ENCODE measurements at places on chromosomes 2 and 18. TPM values are rescaled to one million over a fixed set of nuclear protein-coding genes. Genes with fewer than 3 reads are reported as not detected.

Gene APCDD1
- total RNA-seq: not detected

Gene DLGAP1
- not detected for total RNA-seq

Gene NAT8
- not detected for total RNA-seq

Gene ZNF2
- 2.6 TPM for total RNA-seq

Gene GALNT14
- 1.5 TPM for total RNA-seq

Gene PMAIP1
- total RNA-seq: 141 TPM

Gene EFHD1
- 2.0 TPM for total RNA-seq

Gene ZAP70
- 167 TPM for total RNA-seq

Gene AP1S3
- 10.7 TPM for total RNA-seq

Gene TUBA3E
- not detected for total RNA-seq

- H3K4me3 ChIP-seq: no peak overlapping the region
- no peaks in the 10 kb centered on the region for H3K36me3 ChIP-seq
- H3K4me1 ChIP-seq: peaks cover 14% of the 10 kb centered on the region
- no peaks in the 10 kb centered on the region for H3K27me3 ChIP-seq
- no peak overlapping the region for H3K27ac ChIP-seq
Observed at GRCh38 chr2:28325567-28326468, 66.8 kb upstream of the FOSL2 start.

GRCh38 chr2:187542123-187542522, 12.1 kb downstream of the TFPI start:
- no peak overlapping the region for H3K27ac ChIP-seq
- no peak for DNase-seq
- no peaks in the 10 kb centered on the region for H3K36me3 ChIP-seq
- H3K4me3 ChIP-seq: no peak overlapping the region
- H3K27me3 ChIP-seq: no peaks in the 10 kb centered on the region

GRCh38 chr2:37582481-37583220, 88.8 kb downstream of the CDC42EP3 start:
- peak overlapping the region; percentile 34 for H3K4me3 ChIP-seq
- no peak overlapping the region for H3K27ac ChIP-seq
- H3K36me3 ChIP-seq: peaks cover 4% of the 10 kb centered on the region
- no peaks in the 10 kb centered on the region for H3K27me3 ChIP-seq
- DNase-seq: peak; percentile 28
- peaks cover 61% of the 10 kb centered on the region for H3K4me1 ChIP-seq

DNA sequence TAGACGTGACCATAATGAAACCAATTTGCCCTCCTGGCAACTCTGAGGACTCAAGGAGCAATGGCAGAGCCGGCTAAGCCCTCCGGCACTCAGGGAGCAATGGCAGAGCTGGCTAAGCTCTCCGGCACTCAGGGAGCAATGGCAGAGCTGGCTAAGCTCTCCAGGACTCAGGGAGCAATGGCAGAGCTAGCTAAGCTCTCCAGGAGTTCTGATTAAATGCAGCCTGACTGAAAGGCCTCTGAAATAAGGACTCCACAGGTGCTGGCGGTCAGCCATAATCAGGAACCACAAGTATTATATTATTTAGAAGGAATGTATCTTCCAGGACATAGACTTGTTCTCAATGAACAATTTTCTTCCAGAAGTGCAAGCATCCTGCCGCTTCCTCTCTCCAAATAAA, 65.2 kb downstream of the C2orf76 start:
- DNase-seq: no peak
- H3K36me3 ChIP-seq: no peaks in the 10 kb centered on the region
- H3K4me1 ChIP-seq: no peaks in the 10 kb centered on the region
- no peak overlapping the region for H3K4me3 ChIP-seq

DNA sequence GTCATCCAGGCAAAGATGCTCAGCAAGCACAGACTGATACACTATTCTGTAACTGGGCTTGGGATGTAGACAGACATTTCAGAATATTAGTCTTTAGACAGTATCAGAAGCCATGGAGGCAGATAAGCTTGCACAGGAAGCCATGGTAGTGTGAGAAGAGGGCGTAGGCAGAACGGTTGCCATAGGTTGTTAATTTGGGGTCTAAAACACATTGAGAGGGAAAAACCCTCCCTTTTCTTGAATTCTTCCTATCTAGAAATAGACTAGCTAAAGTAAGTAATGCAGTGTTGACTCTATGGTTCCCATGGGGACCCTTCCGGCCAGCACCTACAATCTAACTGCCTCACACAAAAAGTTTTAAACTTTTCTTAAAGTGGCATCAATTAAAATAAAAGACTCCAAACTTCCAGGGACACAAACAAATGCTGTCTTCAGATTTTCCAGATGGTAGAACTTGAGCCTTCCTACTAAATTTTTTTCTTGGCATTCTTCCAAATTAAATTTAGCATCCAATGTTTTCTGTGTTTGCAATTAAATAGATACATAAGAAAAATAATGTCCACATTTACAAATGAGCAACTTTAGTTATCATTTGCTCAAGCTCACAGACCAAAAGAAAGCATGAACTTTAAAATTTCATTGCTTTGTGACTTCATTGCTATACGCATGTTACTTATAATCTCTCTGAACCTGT, 1.9 kb downstream of the PRKRA start:
- H3K4me3 ChIP-seq: peak overlapping the region; percentile 83
- H3K27ac ChIP-seq: peak overlapping the region; percentile 59
- peaks cover 36% of the 10 kb centered on the region for H3K36me3 ChIP-seq
- no peaks in the 10 kb centered on the region for H3K27me3 ChIP-seq

DNA sequence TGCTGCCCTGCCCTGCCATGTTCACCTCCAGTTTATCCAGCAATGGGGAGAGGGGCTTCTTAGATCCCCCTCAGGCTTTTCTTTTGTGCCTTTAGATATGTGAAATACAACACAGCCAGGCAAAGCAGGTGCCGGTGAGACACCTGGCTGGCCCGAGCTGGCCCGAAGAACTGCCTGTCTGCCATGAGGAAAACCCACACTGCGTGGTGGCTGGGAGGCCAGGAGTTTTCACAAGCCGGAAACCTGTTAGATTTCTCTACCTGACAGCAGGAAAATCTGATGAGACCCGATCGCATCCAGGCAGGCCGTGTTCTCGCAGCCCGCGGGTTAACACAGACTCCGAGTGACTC, 5.7 kb upstream of the GAL3ST2 start:
- H3K27me3 ChIP-seq: no peaks in the 10 kb centered on the region
- DNase-seq: no peak
- no peak overlapping the region for H3K27ac ChIP-seq
- no peak overlapping the region for H3K4me3 ChIP-seq

GRCh38 chr18:75475228-75475627, 47.7 kb upstream of the SMIM21 start:
- no peaks in the 10 kb centered on the region for H3K4me1 ChIP-seq
- no peak overlapping the region for H3K4me3 ChIP-seq
- no peak overlapping the region for H3K27ac ChIP-seq
- DNase-seq: no peak

- peaks cover 2% of the 10 kb centered on the region for H3K4me1 ChIP-seq
- no peaks in the 10 kb centered on the region for H3K36me3 ChIP-seq
- H3K27ac ChIP-seq: no peak within 1 kb of the TSS
- no peak for DNase-seq
Observed at GRCh38 chr18:12254136-12254819, at the start of gene CIDEA. CIDEA (plus strand) TSS chr18:12254361; CDS start chr18:12254384, 23 bp downstream.

- no peak for DNase-seq
- H3K4me3 ChIP-seq: no peak overlapping the region
- no peaks in the 10 kb centered on the region for H3K36me3 ChIP-seq
- no peak overlapping the region for H3K27ac ChIP-seq
Observed at GRCh38 chr2:152243761-152244640, 68.4 kb upstream of the STAM2 start.

DNA sequence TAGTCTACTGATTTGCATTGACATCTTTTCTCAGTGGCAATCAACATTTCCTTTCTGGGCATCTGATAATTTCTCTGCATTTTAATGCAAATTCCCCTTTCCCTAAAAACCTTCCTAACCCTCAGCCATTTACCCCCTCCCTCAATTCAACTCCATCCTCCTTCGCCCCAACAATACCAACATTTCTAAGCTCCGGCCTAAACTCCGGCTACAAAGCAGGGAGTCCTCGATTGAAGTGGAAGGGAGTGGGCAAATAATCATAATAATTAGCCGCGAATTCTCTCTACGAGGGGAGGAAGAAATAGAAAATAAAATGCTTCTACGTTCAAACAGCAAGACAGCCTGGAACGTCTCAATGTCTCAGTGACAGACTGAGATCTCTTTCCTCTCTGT, 4.6 kb downstream of the BCL11A start:
- no peaks in the 10 kb centered on the region for H3K36me3 ChIP-seq
- no peak overlapping the region for H3K27ac ChIP-seq
- peaks cover 73% of the 10 kb centered on the region for H3K27me3 ChIP-seq
- peak overlapping the region; percentile 62 for H3K4me3 ChIP-seq
- no peak for DNase-seq
- peaks cover 27% of the 10 kb centered on the region for H3K4me1 ChIP-seq

DNA sequence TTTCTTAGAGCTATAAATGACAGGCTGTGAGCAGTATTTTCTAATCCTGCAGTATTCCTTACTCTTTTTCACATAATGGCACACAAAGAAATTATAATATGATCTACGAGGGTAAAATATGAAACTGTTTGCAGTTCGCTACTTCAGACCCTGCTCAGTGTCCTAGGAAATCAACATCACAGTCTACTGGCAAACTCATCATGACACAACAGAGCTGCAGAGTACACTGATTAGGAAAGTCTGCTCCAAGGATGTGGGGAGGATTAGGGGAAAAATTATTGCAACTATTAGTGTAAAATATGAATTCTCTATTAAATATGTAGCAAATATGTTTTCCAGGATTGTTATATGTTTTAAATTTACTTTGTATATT, 149.2 kb upstream of the REG3G start:
- H3K27me3 ChIP-seq: no peaks in the 10 kb centered on the region
- no peak overlapping the region for H3K27ac ChIP-seq
- no peaks in the 10 kb centered on the region for H3K36me3 ChIP-seq
- H3K4me1 ChIP-seq: no peaks in the 10 kb centered on the region

DNA sequence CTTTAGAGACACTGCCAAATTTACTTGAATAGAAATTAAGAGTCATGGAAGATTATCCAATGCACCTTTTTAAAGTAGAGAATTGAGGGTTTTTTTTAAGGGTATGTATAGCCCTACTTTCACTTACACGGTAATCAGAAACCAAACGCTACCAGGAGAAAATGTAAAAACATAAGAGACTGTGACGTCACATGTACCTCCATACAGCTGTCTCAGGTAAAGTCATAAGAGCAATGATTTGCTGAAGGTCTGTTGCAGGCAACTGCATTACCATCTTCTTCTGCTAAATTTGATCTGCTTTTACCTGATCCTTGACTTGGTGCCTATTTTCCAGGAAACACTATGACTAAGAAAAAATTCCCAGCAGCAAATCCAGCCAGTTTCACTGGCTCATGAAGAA, 478.5 kb upstream of the DDX18 start:
- no peaks in the 10 kb centered on the region for H3K4me1 ChIP-seq
- H3K27me3 ChIP-seq: no peaks in the 10 kb centered on the region
- H3K36me3 ChIP-seq: no peaks in the 10 kb centered on the region
- no peak overlapping the region for H3K4me3 ChIP-seq
- DNase-seq: no peak

- H3K4me1 ChIP-seq: no peaks in the 10 kb centered on the region
- H3K27me3 ChIP-seq: no peaks in the 10 kb centered on the region
- H3K4me3 ChIP-seq: no peak overlapping the region
- H3K27ac ChIP-seq: no peak overlapping the region
- no peak for DNase-seq
- no peaks in the 10 kb centered on the region for H3K36me3 ChIP-seq
Observed at GRCh38 chr2:149467436-149467835, 120.1 kb downstream of the MMADHC start.

All from activated naive CD4-positive, alpha-beta T cell treated with anti-CD3 and anti-CD28 coated beads for 36 hours (primary cell).